Thyroid gland (tissue), 4 donors: ENCODE measurements at places on chromosomes 7 and 10.

- DNase-seq = no peak
These were observed 49.6 kb downstream of the KAT6B start for GRCh38 chr10:74875966-74876365.

DNA sequence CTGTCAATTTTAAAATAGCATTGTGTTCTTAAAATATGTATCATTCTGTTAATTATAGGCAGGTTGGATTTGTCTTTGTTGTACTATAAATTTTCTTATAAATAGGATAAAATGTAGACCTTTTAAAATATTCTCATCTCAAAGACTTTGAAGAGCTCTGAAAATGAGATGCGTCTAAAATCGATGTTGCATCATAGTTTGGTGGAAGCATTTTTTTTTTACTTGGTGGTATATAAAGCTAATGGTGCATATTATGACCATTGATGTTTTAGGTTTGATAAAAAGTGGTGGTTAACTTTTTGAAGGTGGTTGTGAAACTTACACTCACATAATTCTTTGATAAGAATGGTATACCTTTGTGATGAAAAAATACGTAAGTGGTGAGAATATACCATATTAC lies 69.1 kb downstream of the ZNRF2 start:
- no peak for DNase-seq

DNA sequence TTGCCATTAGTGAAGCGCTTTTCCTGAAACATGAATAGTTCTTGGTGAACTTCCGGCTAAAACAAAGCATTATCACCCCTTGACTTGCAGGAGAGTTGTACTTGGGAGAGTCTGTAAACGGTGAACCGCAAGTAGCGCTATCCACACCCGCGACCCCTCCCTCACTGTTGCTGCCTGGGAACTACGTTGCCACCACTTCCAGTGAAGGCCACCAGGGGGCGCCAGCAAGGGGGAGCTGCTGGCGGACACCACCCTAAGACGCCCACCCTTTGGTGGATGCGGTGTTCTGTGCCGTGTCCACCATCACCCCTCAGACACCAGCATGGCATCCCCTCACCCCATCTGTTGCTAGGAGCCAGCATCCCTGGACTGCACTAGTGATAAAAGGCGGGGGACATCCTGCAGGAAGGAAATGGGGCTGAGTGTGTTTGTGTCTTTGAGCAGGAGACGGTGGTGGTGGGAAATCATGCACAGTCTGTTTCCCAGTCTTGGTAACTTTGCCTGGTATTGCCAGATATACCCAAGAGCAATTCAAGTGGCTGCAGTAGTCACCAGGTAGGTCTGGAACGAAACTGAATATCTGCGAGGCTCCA lies 298.2 kb downstream of the FRMD4A start:
- DNase-seq = peak; percentile 10

DNA sequence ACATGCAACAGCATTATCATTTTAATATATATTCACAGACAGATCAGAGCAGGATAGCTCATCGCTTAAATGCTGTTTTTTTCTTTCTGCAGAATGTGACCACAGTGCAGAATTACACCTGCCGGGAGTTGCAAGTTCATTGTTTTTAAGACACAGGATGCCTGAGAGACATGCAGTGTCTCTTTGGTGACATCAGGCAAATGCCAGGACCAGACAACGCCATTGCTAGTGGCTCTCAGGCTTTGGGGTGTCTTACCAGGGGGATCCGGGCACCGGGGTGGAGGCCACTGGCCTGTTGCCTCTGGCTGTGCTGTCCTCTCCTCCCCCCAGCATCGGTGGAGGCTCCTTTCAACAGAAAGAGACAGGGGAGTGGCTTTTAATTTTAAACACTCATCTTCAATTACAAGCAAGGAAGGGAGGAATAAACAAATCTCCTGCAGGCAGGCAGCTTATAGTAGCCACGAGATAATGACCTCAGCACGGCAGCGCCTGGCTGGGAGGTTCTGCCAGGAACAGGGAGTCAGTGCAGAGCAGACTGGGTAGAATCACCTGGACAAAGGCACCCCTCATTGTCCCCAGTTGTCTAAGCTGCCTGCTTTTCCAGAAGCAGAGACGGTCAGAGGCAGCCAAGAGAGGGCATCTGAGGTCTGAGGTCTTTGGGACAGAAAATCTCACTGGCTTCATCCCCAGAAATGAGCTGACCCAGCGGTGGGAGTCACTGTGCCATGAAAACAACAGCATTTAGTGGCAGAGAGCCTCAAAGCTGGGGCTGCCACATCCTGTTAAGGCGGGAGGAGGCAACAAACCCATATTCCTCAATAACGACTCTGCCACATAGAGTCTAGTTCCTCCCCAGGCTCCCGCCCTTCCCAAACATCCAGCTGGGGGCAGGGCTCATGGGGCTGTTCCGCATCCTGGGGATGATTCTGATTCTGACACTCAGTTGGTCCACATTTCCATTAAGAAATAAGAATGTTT lies 148.4 kb downstream of the TCERG1L start:
- no peak for DNase-seq

DNA sequence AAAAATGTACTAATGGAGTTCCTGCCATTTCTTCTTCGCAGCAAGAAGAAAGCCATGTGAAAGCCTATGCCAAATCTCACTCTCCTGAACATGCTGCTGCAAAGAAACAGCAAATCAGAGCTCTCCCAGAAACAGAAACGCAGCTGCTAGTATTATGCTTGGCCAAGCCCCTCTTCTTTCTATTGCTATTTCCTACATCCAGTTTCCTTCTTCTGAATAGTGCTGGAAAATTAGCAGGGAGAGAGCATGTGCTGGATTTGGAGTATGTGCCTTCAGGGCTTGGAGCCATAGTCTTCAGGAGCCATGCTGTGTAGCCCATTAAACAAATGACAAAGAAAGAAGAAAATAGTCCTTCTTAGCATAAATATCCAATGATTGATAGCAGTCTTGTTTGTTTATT lies 852.0 kb upstream of the PHF14 start:
- DNase-seq = no peak

GRCh38 chr10:114869520-114869892 lies 47.9 kb downstream of the FHIP2A start:
- DNase-seq = no peak
